ENCODE measurements at places on chromosomes 1 and 21. TPM values are rescaled to one million over a fixed set of nuclear protein-coding genes. Genes with fewer than 3 reads are reported as not detected.

- H3K27me3 ChIP-seq = peaks cover 96% of the 10 kb centered on the region
- no peak overlapping the region for H3K4me3 ChIP-seq
- no peak overlapping the region for H3K27ac ChIP-seq
Observed at GRCh38 chr21:34887105-34887442, 162.0 kb downstream of the RUNX1 start.

RXRG gene
- total RNA-seq = not detected

DNA sequence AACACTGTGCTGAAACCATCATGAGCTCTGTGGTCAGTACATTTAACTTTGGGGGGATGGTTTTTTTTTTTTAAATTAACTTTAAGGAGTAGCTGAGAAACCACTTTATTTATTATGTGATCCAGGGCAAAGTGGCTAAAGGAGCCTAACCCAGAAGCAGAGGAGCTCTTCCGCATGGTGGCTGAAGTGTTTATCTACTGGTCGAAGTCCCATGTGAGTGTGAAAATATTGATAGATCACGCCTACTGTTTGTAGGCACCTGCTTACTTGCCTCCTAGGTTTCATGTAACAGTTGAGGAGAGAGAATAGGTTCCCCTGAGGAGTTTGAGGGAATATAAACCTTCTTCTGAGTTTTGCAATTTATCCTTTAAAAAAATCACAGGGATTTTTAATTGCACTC is 181.4 kb downstream of the ZP4 start:
- no peak overlapping the region for H3K27ac ChIP-seq
- H3K36me3 ChIP-seq = no peaks in the 10 kb centered on the region
- H3K27me3 ChIP-seq = no peaks in the 10 kb centered on the region
- no peak for DNase-seq

DNA sequence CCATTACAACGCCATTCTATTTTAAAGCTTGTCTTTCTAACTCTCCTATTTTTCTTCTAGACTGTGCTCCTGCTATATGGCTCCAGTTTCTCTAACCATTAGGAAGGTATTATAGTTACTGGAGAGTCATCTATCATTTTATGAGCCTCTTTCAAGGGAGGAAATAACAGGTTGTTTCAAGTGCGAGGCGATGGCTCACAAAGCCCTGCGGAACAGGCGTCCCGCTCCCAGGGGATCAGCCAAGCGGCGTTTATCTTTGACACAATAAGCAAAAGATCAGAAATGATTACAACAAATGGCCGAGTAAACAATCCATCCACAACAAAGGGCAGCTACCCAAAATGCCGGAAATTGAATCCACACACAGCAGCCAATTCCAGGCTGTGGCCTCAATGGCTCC is 249.5 kb upstream of the POU3F1 start:
- H3K4me1 ChIP-seq = peaks cover 14% of the 10 kb centered on the region
- no peak overlapping the region for H3K4me3 ChIP-seq
- no peaks in the 10 kb centered on the region for H3K36me3 ChIP-seq

CELSR2 gene
- 30.2 TPM for total RNA-seq

IFT25 gene
- total RNA-seq = 41.0 TPM

ACKR1 gene
- not detected for total RNA-seq

TCEA3 gene
- total RNA-seq = 0.99 TPM

RHEX gene
- total RNA-seq = not detected

A3GALT2 gene
- total RNA-seq = 0.39 TPM

DNA sequence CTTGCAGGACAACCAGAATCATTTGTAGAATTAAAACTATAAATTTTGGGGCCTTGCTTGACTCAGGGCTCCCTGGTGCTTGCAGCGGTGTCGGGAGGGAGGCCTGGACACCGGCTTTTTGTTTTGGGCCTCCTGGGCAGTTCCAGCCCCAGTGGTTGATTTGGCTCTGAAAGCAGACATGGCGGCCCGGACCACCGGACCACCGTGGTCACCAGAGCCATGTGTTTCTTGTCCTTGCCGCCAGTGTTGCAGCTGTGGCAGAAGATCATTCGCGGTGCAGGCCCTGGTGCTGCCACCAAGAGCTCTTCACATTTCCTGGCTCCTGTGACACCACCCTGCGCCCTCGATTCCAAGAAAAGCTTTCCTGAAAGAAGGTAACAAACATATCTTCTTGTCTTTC is 484.8 kb downstream of the BRINP3 start:
- no peaks in the 10 kb centered on the region for H3K27me3 ChIP-seq
- no peaks in the 10 kb centered on the region for H3K4me1 ChIP-seq
- no peak overlapping the region for H3K27ac ChIP-seq
- no peak for DNase-seq
- no peak overlapping the region for H3K4me3 ChIP-seq

- DNase-seq = no peak
- H3K4me1 ChIP-seq = peaks cover 5% of the 10 kb centered on the region
- H3K27me3 ChIP-seq = no peaks in the 10 kb centered on the region
- H3K27ac ChIP-seq = no peak overlapping the region
Observed at GRCh38 chr1:226604560-226605317, 56.2 kb downstream of the STUM start.

SLC30A10 gene
- total RNA-seq = not detected

GRCh38 chr1:57599236-57599994 is 175.6 kb upstream of the DAB1 start:
- no peaks in the 10 kb centered on the region for H3K27me3 ChIP-seq
- H3K4me3 ChIP-seq = no peak overlapping the region
- DNase-seq = no peak
- no peaks in the 10 kb centered on the region for H3K36me3 ChIP-seq

DNA sequence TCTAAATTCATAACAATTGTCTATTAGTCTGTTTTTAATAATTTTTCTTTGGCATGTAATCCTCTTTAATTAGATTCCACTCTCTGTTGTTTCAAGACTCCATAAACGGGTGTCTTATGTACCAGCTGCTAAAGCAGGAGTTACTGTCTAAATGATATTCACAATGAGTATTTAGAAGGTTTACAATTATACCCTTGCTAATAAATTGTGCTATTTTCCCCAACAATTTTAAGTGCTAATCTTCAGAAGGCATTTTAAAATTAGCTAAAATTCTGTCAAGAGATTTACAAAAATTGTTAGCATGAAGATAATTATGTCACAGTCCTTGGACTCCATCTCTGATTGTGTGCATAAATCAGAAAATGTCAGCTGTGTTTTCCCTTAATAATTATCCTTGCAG is 83.7 kb downstream of the DPYD start:
- H3K27me3 ChIP-seq = no peaks in the 10 kb centered on the region
- DNase-seq = no peak
- H3K36me3 ChIP-seq = no peaks in the 10 kb centered on the region
- no peak overlapping the region for H3K27ac ChIP-seq
- no peak overlapping the region for H3K4me3 ChIP-seq
- peaks cover 61% of the 10 kb centered on the region for H3K4me1 ChIP-seq

DNA sequence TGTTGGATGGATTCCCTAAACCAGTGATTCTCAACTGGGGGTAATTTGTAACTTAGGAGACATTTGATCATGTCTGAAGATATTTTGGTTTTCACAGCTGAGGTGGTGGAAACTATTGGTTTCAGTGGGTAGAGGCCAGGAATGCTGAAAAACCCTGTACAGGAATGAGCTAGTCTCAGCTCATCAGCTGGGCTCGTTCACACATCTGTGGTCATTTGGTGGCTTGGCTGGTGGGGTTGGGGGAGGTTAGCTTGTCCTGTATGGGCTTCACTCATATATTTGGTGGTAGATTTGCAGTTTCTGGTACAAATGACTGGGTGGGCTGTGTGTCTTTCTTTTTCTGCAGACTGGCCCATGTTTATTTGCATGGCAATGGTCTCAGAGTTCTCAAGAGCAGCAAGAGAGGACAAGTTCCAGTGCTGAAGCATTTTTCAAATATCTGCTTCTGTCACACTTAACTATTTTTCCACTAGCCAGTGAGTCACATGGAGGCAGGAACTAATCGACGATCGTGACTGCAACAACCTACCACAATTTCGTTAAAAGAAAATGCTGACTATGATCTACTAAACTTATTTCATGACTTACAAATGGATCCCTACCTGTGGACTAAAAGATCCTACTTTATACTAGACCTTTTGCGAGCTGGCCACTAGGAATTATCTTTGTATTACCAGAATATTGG is 321.7 kb upstream of the PLXNA2 start:
- no peaks in the 10 kb centered on the region for H3K36me3 ChIP-seq
- H3K4me3 ChIP-seq = no peak overlapping the region
- H3K4me1 ChIP-seq = no peaks in the 10 kb centered on the region
- H3K27ac ChIP-seq = no peak overlapping the region

- no peaks in the 10 kb centered on the region for H3K36me3 ChIP-seq
- DNase-seq = no peak
- H3K27ac ChIP-seq = no peak overlapping the region
Observed at GRCh38 chr1:110787328-110788071, 85.4 kb upstream of the CD53 start.

GRCh38 chr1:60670302-60670701 is 412.1 kb upstream of the NFIA start:
- no peaks in the 10 kb centered on the region for H3K4me1 ChIP-seq
- H3K27ac ChIP-seq = no peak overlapping the region
- H3K4me3 ChIP-seq = no peak overlapping the region
- no peaks in the 10 kb centered on the region for H3K36me3 ChIP-seq

- H3K4me1 ChIP-seq = peaks cover 28% of the 10 kb centered on the region
- no peak overlapping the region for H3K4me3 ChIP-seq
- H3K27ac ChIP-seq = peak overlapping the region; percentile 58
- H3K36me3 ChIP-seq = peaks cover 8% of the 10 kb centered on the region
Observed at GRCh38 chr1:26237230-26237966, 3.4 kb downstream of the CEP85 start.

ECM1 gene
- 55.9 TPM for total RNA-seq

DNA sequence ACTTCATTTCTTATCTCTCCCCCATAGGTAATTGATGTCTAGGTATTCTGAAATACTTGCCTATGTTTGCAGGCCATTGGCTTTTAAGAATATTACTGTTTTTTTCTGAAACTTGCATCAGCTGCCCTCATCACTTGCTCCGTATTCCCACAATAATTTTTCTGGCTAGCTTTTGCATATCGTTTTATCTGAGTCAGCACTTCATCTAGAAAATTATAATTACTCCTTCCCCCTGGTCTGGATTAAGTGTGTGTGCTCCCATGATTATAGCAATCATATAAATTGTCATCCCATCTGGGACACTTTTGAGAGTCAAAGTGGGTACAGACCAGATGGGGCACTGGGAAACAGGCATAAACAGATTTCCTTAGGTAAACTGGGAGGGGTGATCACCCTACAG is 583.2 kb upstream of the B3GALT2 start:
- H3K4me3 ChIP-seq = no peak overlapping the region
- no peak overlapping the region for H3K27ac ChIP-seq
- H3K36me3 ChIP-seq = no peaks in the 10 kb centered on the region
- H3K27me3 ChIP-seq = no peaks in the 10 kb centered on the region
- DNase-seq = no peak

GRCh38 chr1:31227891-31228568 is 11.7 kb downstream of the NKAIN1 start:
- H3K36me3 ChIP-seq = no peaks in the 10 kb centered on the region
- H3K4me3 ChIP-seq = no peak overlapping the region
- no peaks in the 10 kb centered on the region for H3K4me1 ChIP-seq
- no peak overlapping the region for H3K27ac ChIP-seq

- H3K27ac ChIP-seq = no peak overlapping the region
- H3K27me3 ChIP-seq = no peaks in the 10 kb centered on the region
- no peaks in the 10 kb centered on the region for H3K36me3 ChIP-seq
- peak; percentile 1 for DNase-seq
Observed at GRCh38 chr1:95532335-95532734, 298.3 kb downstream of the RWDD3 start.
